Stimulated activated CD8-positive, alpha-beta memory T cell treated with anti-CD3 and anti-CD28 coated beads, Interleukin-15, amount 100 ng/mL, for 48 hours (primary cell): ENCODE measurements at places on chromosomes 5 and 9.

- no peak for DNase-seq
Measured at GRCh38 chr5:147216552-147217154, 18.2 kb upstream of the STK32A start.

DNA sequence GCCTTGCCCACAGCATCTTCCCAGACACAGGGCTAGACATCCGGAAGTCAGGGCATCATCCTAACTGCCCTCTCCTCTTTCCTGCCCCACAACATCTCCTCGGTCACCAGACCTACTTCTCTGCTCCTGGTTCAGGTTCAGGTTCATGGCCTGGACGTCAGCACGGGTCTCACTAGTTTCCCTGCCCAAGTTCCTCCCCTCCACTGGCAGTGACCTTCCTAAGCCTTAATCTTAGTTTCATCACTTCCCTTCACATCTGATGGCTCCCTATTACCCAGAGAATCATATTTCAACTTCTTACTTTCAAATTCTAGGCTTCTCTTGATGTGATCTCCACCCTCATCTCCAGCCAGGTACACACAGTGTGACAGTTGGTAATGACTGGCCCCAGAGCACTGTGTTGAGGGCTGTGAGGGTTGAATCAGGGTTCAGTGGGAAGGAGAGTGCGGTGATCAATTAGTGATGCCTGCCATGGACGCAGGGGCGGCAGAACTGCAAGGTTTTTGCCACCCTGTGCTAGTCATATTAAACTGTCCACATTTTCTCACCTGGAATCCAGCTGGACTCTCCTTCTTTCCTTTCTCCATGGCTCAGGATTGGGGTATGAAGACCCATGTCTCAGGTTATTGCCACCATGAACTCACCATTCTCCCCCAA lies 34.3 kb upstream of the CRB2 start:
- DNase-seq: no peak

DNA sequence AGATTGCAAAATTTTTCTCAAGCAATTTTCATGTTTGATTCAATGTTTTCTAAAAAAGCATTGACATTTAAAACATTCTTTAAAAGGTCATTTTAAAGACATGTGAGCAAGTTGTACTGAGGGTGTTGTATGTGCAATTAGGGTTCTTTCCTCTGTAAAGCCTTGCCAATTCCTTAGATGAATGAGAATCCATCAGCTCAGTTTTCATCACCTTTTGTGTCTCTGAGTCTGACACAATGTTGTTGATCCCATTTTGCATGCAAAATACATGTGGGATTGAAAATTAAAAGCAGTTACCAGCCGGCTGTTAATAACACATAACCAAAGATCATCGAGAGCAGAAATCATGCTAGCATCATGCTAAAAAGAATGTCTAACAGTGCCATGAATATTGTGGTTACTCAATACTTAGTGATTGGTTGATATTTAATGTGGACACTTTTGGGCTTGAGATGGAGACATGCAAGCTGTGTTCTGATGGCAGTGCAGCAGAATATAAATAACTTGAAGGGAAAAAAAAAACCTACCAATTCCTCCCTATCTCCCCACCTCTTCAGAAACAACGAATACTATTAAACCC lies 57.7 kb downstream of the FGF10 start:
- DNase-seq: no peak

DNA sequence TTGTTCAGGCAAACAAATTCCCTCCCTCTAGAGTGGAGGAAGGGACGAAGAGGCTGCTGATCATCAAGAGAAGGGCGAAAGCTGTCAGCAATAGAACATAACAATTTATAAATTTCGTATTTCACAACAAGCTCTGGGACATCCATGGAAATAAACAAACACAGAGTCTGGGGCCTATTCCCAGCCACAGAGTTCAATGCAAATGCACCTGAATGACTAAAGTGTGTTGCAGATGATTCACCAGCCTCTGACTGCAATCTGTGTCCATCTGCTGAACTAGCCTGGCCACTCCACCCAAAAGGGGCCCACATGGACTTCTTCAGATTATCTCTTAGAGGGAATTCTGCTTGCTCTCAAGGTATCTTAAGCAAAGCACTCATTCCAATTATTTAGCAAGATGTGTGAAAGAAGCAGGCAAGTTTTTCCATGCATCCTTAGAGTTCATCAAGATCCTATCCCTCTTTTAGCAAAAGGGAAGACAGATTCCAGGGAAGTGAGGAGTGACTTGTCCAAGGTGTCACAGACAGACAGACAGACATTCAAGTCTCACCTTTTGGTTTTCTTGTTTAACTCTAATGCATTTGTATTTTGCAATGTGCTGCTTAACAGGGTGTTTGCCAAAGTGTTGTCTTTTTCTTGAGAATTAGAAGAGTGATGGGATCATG lies 307.8 kb upstream of the PAPPA start:
- DNase-seq: no peak

- DNase-seq: no peak
Measured at GRCh38 chr5:143908959-143909358, 97.0 kb downstream of the HMHB1 start.

- no peak for DNase-seq
Measured at GRCh38 chr5:14893381-14893780, 21.8 kb upstream of the ANKH start.

- peak; percentile 11 for DNase-seq
Measured at GRCh38 chr5:171484460-171484899, 65.0 kb downstream of the FGF18 start.

DNA sequence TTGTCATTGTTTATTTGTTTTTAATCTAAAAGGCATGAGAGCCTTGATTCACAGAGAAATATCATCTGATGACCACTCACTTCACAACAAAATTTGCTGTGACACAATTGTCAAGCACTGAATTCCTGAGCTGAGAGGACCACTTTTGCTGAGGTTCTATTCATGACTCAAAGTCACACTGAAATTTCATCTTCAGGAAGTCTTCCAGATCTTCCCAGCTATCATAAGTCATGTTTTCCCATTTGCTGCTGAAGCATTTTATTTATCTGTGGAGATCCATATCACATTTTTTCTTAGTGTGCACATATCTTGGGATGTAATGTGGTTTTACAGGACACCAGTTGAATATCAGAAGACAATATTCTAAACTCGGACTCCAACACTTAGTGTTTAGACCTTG lies 255.1 kb upstream of the TRIM32 start:
- DNase-seq: no peak

- peak; percentile 11 for DNase-seq
Measured at GRCh38 chr5:177132136-177133095, 1.2 kb upstream of the NSD1 start.

GRCh38 chr9:134128727-134129679 lies 6.9 kb upstream of the WDR5 start:
- no peak for DNase-seq

DNA sequence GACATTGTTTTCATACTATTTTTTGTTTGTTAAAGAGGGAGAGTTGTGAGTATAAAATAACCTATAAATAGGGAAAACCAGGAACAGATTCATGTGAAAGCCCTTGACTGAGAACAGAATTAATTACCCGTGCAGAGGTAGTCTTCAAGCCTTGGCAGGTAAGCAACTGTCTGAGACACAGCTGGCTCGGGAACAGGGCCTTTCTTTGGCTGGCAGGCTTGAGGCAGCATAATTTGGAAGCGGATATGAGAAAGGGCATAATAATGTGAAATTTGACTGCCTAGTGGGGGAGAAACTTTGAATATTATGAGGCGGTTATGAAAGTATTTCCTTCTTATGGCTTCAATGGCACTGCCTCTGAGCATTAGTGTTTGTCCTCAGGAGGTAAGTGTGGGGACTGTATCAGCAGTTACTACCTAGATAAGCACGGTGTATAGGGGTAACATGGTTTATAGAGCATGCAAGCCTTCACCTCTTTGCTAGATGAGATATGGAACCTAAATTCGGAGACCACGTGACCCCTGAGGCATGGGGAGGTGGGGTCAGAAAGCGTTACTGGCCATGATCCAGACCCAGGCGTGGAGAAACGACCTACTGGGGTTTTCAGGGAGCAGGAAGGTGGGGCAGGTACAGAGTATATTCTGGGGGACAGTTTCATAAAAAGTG lies 210.2 kb upstream of the GAS1 start:
- no peak for DNase-seq

DNA sequence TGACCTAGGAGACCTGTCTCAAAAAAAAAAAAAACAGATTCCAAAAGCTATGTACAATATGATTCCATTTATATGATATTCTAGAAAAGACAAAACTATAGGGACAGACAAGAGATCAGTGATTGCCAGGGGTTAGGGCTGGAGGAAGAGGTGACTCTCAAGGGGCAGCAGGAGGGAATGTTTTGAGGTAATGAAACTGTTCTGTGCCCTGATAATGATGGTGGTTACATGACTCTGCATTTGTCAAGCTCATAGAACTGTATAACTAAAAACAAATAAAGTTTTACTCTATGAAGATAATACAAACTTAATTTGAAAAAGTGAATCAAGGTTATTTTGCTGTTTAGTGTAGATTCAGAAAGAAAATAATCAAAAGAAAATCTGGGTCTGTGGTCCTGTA lies 125.3 kb upstream of the IQGAP2 start:
- DNase-seq: no peak

DNA sequence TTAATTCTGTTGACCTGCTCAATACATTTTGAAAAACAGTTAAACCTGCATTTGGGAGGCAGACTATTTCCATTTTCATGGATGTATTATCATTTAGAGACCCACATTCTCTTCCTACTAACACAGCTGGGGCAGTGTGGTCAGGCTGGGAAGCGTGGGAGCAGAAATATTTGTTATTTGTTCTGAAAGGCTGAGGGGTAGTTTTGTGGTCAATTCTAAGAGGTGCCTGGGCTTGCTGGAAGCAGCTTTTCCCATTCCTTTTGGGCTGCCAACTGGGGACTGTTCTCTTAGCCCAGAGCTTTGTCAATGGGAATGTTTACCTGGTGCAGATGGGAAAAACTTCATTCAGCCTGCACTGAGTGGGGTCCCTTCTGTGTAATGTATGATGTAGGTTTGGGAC lies 171.4 kb upstream of the DAP start:
- DNase-seq: no peak

- DNase-seq: no peak
Measured at GRCh38 chr5:159149085-159149484, 49.4 kb upstream of the EBF1 start.
